ENCODE measurements at places on chromosomes 7 and 10. TPM values are rescaled to one million over a fixed set of nuclear protein-coding genes. Genes with fewer than 3 reads are reported as not detected.

The ADARB2 gene
- total RNA-seq = not detected

The OR2A42 gene
- not detected for total RNA-seq

The SLC26A3 gene
- total RNA-seq = not detected

The FAM25C gene
- not detected for total RNA-seq

The CCSER2 gene
- 40.8 TPM for total RNA-seq

The ZNF107 gene
- 5.6 TPM for total RNA-seq

The SPDYE2B gene
- 0.16 TPM for total RNA-seq

The LIPK gene
- not detected for total RNA-seq

The CSGALNACT2 gene
- total RNA-seq = 35.7 TPM

The PAPSS2 gene
- 96.9 TPM for total RNA-seq

The BBIP1 gene
- 38.1 TPM for total RNA-seq

DNA sequence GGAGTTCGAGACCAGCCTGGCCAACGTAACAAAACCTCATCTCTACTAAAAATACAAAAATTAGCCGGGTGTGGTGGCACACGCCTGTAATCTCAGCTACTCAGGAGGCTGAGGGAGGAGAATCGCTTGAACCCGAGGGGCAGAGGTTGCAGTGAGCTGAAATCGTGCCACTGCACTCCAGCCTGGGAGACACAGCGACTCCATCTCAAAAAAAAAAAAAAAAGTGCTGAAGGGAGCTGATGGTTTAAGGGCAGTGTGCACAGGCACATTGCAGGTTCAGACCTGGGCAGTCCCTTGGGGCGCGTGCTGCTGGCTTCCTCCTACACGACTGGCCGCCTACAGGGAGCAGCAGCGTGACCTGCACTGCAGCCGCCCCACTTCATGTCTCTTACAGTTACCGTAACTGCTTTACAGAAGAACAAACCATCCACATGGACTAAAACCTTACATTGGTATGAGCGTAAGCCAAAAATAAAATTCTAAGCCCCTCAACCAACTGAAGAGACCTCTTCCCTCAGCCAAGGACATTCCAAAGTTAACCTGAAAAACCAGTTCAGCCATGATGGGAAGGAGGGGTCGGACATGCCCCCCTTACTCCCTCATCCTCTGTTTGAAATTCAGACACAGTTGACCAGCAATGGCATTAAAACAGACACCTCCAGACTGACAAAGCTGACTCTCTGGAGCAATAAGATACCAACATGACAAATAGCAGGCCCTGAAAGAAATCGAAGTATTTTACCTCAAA is 262.2 kb downstream of the ZMYND11 start:
- DNase-seq = no peak

DNA sequence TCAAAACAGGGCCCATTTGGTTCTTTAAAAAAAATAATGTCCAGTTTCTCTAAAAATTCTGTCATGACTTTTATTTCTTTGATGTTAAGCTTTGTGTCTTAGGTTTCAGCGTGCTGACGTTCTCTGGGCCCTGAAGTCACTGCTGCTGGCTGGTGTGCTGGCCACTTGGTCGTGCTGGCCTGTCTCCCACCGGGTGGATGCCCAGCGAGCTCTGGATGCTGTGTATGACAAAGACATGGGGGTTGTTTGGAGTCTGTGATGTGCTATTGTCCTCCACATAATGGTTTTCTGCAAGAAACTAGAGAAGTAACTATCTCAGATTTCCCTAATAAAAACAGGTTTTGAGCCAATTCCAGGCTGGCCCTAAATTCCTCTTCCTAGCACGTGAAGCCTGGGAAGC is 9.5 kb upstream of the IDI2 start:
- peak; percentile 18 for DNase-seq

GRCh38 chr7:80136261-80137055 is 1.8 kb downstream of the GNAI1 start:
- peak; percentile 49 for DNase-seq

- DNase-seq = no peak
Observed at GRCh38 chr7:41927380-41927779, 224.5 kb upstream of the INHBA start.

DNA sequence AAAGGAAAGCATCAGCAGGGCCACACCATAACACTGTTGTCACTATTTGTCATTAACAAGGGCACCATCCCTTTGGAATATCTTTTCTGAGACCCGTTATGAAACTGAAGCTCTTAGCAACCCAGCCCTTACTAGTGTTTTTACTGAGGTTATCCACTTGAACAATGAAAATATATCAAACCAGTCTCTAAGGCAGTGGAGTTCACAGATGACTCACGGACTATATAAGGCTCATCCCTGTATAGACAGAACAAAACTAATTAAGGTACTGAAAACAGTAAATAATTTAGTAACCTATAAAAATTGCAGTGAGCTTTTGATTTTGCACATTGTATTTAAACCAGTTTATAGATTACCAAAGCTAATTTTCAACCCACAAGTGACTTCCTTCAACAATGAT is 196.0 kb downstream of the ELAPOR2 start:
- no peak for DNase-seq

- DNase-seq = peak; percentile 54
Observed at GRCh38 chr10:70753841-70754621, 31.1 kb downstream of the TBATA start.

DNA sequence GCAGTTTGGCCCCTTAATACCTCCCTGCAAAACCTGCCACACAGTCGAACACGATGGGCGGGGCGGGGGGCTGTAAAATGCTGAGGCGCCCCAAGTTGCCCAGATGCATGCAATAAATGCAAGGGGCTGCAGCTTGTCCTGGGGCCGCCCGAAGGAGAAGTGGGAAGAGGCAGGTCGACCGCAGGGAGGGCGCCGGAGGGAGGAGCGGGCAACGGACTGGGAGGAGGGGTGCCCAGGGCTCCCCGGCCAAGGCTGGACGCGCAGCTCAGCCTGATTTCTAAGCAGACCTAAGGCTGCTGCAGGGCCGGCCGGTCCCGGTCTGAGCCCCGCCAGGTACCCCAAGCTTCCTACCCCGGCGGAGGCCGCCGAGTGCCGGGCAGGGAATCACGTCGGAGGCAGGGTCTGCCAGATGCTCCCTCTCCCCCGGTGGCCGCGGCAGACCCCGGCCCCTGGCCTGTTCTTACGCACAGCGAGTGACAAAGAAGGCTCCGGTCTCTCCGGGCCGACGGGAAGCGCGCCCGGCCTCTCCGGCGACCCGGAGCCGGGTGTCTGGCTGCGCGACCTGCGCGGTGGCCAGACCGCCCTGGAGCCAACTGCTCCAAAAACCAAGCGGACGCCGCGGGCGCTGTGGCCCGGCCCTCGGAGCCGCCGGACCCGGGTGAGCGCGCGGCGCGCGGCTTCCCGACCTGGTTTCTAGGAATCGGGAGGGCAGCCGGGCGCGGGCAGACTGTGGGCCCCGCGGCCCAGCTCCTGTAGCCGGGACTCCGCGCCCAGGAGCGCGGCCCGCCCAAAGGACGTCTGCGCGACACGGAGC is 744 bp upstream of the EBF3 start:
- no peak for DNase-seq

GRCh38 chr10:113362645-113363091 is 190.2 kb upstream of the HABP2 start:
- DNase-seq = peak; percentile 81

GRCh38 chr10:97407211-97407951 is 6.2 kb upstream of the RRP12 start:
- peak; percentile 84 for DNase-seq

GRCh38 chr7:32846630-32847225 is 44.8 kb downstream of the KBTBD2 start:
- DNase-seq = peak; percentile 82

DNA sequence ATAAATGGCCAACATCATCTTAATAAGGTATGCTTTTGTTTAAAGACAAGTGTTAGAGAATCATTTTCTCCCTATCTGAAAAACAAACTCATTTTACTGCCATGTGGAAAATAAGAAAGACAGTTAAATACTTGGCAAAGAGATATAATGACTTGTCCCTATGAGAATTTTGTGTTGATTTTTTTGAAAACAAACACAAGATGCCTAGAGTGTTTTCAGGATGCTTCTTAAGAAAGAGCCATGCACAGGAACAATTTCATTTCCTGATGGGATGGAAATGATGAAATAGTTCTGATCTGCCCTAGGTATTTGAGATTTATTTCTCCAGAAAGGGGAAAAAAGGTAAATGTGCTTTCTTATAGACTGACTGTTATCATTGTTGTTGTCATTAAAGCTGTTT is 237.5 kb upstream of the GNAI1 start:
- DNase-seq = peak; percentile 4

GRCh38 chr10:119505588-119506315 is 36.8 kb downstream of the RGS10 start:
- DNase-seq = no peak
